ENCODE measurements at places on chromosomes 1 and 21. TPM values are rescaled to one million over a fixed set of nuclear protein-coding genes. Genes with fewer than 3 reads are reported as not detected.
A peak's percentile ranks its signal among the peaks of the same experiment; 100 is the strongest.

Gene CD1D
- total RNA-seq, result not detected

DNA sequence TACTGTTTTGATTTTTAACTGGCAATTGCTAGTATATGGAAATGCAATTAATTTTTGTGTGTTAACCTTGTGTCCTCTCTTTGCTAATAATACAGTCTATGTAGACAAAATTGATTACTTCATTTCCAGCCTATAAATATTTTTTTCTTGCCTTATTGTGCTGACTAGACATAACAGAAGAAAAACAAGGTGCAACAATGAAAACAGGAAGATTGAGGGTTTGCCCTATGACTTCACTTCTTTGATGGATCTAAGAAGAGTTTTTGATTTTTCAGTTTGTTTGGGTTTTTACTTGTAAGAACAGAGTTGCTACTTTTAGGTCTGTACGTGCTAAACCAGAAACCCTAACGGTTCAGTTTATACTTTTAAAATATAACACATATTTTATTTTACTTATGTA is 8.5 kb upstream of the CNIH4 start:
- no peak for DNase-seq

DNA sequence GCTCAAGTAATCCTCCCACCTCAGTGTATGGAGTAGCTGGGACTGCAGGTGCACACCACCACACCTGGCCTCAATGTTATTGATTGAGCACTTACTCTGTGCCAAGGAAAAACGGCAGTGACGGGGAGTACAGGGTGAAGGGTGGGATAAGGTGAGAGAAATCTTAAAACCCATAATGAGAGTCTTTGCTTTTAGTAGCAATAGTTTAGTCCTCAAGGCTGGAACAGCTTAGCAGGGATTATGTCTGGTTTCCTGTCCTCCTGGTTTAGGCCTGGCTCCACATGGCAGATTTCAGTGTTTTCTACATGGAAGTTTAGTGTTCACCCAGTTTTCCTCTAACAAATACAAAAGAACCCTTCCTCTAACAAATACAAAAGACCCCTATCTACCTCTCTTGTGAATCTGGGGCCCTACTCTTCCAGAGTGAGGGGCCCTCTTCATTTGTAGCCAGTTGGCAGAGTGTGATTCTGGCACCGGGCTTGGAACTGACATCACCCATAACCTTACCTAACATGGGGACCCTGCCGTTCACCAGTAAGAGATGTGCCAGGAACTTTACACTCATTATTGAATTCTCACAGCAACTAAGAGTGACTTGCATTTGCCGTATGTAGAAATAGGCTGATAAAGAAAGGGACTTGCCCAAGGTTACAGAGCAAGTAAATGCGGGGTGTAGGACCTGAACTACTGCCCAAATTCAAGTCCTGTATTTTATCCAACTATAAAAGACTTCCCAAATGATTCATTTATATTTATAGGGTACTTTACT is 6.9 kb downstream of the ZNF691 start:
- DNase-seq, result no peak

- DNase-seq, result peak; percentile 88
Observed at GRCh38 chr1:20493839-20494608, 8.0 kb upstream of the CAMK2N1 start.

GRCh38 chr1:201022820-201023516 is 546 bp downstream of the KIF21B start:
- DNase-seq, result no peak

Gene DIO1
- not detected for total RNA-seq

Gene CSDE1
- 267 TPM for total RNA-seq

DNA sequence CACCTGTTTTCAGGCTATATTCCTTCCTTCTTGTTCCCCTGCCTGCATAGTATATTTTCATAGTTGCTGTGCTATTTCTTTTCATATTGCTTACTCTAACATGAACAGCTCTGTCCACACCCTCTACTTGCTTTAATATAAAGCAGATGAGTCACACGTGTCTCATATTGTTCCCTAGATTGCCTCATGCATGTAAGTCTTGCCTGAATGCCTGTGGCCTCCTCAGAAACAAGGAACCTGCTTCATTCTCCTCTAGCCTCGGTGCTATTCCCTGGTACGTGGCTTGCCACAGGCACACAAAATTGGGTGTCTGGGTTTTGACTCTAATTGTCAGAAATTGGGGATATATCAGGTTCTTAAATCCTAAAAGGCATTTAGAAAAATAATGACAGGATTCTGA is 16.5 kb upstream of the PKP1 start:
- peak; percentile 67 for DNase-seq

Gene CFAP107
- not detected for total RNA-seq
